Fibroblast of skin of right biceps (primary cell): ENCODE measurements at places on chromosomes 6 and 20.
A peak's percentile ranks its signal among the peaks of the same experiment; 100 is the strongest.

DNA sequence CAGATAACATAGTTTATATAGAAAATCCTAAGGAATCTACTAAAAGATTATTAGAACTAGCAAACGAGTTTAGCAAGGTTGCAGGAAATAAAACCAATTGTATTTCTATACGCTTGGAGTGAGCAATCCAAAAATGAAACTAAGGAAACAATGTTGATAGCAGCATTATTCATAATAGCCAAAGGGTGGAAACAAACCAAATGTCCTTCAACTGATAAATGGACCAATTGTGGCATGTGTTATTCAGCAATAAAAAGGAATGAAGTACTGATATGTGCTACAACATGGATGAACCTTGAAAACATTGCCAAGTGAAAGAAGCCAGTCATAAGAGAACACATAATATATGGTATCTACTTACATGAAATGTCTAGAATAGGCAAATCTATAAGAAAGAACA lies 101.0 kb upstream of the VSTM2L start:
- DNase-seq, result no peak

DNA sequence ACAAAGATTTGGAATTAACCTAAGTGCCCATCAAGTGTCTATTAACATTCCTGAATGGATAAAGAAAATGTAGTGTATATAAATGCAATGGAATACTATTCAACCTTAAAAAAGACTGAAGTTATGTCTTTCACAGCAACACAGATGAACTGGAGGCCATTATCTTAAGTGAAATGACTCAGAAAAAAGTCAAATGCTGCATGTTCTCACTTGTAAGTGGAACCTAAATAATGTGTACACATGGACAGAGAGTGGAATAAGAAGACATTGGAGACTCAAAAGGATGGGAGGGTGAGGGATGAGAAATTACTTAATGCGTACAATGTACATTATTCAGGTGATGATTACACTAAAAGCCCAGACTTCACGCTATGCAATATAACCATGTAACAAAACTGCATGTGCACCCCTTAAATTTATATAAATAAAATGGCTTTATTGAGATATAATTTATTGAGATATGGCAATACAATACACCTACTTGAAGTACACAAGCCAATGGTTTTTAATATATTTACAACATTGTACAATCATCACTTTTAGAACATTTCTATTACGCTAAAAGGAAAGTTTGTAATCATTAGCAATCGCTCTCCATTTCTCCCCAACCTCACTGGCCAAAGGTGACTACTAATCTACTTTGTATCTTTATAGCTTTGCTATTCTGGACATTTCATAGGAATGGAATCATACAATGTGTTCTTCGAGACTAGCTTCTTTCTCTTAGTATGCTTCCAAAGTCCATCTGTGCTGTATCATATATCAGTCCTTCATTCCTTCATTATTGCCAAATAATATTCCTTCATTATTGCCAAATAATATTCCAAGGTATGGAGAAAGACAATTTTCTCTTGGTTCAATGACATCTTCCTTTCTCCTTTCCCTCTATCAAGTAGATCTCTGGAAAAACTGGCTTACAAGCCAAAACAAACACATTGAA lies 5.8 kb downstream of the STX7 start:
- no peak for DNase-seq

DNA sequence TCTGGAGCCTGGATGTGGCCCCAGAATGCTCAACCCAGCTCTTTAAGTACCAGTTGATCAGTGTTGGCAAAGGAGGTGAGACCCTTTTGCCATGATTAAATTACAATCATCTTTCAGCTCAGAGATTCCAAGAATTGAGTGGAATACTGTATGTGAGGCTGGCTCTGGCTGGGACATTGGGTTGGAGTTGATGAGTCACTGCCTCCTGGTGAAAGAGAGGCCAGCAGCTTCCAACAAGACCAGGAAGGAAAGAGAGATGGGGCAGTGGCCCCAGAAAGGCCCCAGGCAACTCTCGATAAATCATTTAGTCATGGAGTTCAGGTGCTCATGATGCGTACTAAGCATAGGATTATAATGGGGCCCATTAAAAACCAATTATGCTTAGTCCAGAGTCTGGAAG lies 2.1 kb downstream of the TGM6 start:
- DNase-seq, result peak; percentile 27

DNA sequence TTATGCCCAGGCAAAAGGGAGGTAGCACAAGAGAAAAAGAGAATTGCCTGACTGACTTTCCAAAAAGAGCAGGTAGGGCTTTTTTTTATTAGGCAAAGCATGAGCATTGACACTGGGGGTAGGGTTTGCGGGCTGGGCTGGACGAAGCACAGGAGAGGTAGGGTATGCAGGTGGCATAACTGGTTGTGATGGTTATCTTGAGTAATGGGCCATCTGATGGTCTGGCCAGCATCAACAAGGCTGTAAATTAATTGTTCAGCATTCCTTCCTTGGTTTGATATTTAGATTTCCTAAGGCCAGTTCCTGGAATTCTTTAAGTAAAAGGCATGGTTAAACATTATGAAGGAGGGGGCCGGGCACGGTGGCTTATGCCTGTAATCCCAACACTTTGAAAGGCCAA lies 13.9 kb upstream of the BFSP1 start:
- DNase-seq, result no peak

GRCh38 chr20:3434232-3434631 lies 26.8 kb upstream of the DNAAF9 start:
- no peak for DNase-seq
